ENCODE measurements at places on chromosomes 11 and 22.

DNA sequence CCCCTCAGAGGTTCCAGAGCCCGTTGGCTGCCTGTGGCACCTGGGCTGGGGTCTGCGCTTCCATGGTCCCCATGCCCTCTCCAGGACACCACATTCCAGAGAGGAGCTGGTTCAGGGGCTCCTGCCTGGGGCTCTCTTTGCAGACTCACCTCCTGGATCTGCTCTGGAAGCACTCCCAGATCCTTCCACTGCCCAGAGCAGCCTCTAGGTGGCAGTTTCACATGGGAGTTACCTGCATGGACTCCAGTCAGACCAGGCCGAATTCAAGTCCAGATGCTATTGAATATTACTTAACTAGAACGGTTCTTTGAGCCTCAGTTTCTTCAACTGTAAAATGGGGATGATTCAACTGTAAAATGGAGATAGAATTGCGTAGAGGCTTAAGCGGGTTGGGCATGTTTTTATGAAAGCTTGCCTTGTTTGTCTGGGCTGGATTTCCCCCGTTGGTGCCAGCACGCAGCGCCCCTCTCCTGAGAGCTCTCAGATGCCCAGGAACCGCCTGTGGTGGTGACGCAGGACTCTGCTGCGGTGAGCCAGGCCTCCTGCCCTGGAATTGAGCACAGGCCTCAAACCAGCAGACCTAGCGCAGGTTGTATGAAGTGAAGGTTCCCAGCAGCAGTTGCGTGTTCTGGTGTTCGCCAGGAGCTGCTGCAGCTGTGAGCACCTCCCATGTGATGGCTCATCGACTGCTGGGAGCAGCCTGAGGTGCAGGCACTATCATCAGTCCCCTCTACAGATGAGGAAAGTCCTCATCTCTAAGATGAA lies 44.2 kb downstream of the LMO1 start:
- DNase-seq = peak; percentile 59

GRCh38 chr11:109864151-109864661 lies 229.0 kb upstream of the ZC3H12C start:
- DNase-seq = no peak

GRCh38 chr22:43867839-43868635 lies 5.7 kb upstream of the SULT4A1 start:
- peak; percentile 81 for DNase-seq

GRCh38 chr11:118609380-118610224 lies 2.2 kb downstream of the PHLDB1 start:
- no peak for DNase-seq

GRCh38 chr11:12717851-12718291 lies 43.6 kb downstream of the TEAD1 start:
- no peak for DNase-seq

GRCh38 chr11:71305041-71305440 lies 52.7 kb upstream of the SHANK2 start:
- DNase-seq = no peak

DNA sequence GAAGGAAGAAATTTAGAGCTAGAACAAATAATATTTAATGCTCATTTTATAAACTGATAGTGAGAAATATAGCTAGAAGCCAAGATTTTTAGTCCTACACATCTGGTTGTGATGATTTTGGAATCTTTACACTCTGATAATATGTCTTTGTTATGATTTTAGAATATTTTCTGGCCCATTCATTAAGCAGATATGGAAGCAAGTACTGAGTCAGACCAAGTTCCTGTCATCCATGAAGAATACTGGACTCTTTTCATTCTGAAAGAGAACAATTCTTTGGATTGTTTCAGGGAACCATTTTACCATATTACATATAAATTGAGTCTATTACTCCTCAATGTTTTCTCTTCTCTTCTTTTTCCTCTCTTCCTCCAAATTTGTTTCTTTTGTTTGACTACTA lies 227.4 kb downstream of the TMEM135 start:
- no peak for DNase-seq

- DNase-seq = no peak
These were observed 27.7 kb upstream of the MUC5B start for GRCh38 chr11:1194977-1195681.

DNA sequence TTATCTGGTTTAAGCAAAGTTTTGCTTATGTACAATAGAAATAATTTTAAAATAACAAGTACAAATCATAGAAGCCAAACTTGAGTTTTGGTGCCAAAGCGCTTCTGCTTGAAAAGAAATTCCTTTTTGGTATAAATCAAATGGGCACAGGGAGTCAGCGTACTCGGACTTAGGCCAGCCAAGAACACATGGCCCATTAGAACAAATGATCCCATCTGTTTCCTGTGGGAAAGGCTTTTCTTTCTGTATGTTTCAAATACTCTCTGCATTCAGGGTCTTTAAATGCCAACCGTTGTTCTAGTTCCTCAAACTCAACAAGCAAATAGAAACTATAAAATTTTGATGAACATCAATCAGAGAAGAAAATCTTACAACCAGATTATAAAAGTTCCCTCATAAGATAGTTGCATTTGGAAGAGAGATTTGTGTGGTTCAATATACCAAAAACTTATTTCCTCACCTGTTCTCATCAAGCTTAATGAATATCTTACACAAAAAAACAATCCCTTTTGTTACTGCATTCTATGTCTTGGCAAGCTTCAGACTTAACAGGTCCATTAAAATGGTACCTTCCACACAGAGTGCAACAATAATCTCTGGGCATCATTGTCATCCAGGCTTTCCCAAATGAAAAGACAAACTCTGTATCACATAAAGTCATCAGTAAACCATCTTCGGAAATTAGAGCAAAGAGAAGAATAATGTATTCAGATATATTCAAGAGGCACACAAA lies 739.8 kb upstream of the API5 start:
- DNase-seq = no peak

- DNase-seq = peak; percentile 40
These were observed 9.9 kb downstream of the TMPRSS13 start for GRCh38 chr11:117919341-117919740.

- DNase-seq = peak; percentile 21
These were observed 8.5 kb downstream of the SIDT2 start for GRCh38 chr11:117187007-117187406.

DNA sequence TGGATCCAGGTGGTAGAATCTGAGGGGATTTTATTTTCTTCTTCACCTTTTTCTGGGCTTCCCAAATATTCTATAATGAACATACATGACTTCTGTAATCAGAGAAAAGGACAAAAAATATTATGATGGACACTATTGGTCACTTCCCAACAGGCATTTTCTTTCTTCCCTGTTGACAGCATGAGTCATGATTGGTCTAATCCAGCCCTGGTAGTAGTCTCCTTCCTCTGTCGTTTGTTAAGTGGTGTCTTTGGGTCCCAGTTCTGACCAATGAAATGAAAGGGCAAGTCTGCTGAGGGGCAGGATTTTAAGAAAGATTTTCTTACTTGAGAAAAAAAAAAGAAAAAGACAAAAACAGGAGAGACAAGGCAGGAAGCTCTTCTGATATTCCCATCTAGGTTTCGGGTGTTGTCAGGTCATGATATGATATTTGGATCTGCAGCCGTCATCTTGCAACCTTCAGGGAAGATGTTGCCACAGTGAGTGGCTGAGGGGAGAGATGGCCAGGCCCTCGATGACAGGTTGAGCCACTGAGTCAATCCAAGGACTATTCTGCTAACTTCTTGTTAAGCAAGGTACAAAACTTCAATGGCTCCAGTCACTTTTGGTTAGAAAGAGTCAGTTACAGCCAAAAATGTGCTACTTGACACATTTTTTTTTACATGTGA lies 23.3 kb upstream of the PLEKHB1 start:
- peak; percentile 72 for DNase-seq

GRCh38 chr11:114496915-114497314 lies 57.6 kb downstream of the REXO2 start:
- DNase-seq = no peak

DNA sequence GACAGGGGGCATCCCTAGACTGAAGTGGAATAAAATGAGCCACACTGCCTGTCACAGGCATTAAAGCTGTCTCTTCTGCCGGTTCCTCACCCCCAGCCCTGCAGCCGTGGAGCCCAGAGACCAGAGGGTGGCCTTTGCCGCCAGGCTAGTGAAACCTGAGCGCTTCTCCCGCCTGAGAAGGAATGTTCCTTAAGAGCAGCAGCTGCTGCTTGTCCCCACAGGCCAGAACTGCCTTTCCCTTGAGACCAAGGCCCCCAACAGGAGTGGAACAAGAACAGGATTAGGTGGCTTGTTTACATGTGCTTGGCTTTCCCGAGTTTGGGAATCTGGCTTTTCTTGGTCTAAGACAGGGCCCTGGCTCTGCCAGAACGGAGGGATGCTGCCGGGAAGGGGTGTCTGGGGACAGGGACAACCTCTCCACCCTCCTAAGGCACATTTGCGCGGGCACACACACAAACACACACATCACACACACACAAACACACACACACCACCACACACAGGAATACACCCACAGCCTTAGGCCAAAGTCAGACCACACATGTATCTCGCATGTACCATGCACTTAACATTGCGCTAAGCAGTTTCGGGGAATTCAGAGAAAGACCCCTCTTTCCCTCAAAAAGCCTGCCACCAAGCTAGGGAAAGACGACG lies 91.8 kb downstream of the FEZ1 start:
- DNase-seq = no peak

DNA sequence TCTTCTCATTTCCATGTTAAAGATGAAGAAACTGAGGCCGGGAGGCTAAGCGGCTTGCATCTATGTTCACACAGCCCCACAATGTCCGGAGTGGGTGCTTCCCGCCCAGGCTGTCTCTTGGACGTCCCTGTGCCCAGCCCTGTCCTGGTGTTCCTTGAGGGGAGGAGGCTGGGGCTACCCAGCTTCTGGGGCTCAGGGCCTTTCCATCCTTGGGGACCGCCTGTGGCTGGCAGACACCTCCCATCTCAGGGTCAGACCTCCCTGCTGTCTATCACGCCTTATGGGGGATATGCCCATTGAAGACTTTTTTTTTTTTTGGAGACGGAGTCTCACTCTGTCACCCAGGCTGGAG lies 95.5 kb downstream of the WNT7B start:
- no peak for DNase-seq

- DNase-seq = no peak
These were observed 45.9 kb upstream of the SC5D start for GRCh38 chr11:121246769-121247035.

DNA sequence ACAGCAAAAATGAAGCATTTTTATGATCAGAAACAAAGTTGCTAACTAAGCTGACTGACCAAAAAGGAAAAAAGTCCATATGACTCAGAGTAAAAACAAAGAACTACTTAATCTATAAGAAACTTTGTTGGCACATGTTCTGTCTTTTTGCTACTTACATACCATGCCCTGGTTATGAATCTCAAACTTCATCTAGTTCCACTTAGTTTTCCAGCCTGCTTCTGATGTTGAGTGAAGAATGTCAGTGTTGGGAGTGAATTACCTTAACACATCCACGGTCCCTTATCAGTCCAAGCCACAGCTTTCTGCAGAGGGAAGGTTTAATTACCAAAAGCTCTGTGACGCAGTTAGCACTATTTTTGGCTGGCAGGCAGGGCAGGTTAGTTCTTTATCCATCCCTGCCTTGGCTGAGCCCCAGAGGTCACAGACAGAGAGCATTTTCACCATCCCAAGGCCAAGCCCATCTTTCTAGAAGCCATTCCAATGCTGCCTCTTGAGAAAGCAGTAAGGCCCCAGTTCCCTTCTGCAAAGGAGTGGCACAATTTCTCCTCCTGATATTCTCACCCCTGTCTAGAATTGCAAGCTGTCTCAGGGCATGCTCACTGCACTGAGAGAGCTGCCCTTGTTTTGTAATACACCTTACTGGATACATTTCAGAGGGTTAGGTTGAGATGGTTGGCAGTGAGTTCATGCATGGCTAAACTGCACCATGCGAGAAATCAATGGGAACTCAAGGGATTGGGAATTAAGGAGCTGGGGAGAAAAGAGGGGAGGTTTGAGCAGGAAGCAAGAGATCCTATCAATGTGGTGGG lies 67.1 kb downstream of the SLC1A2 start:
- no peak for DNase-seq

DNA sequence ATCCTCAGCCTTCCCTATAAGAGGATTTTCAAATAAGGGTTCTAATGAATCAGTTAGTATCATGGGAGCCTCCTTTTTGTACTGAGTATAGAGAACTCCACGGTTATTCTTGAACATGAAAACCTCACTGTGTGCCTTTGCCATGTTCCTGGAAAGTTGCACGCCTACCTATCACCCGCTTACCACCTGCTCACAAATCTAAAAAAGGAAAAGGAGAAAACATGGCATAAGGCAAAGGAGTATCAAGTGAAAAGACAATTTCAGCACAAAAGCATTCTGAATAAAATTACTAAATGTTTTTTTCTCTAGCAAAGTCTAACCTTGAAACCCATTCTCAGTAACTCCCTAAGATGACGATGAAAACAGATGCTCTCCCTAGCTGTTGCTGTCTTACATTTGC lies 511.8 kb upstream of the API5 start:
- no peak for DNase-seq

- no peak for DNase-seq
These were observed 430.3 kb downstream of the AASDHPPT start for GRCh38 chr11:106507645-106508306.

- DNase-seq = no peak
These were observed 10.4 kb downstream of the IL18BP start for GRCh38 chr11:72009156-72009555.

DNA sequence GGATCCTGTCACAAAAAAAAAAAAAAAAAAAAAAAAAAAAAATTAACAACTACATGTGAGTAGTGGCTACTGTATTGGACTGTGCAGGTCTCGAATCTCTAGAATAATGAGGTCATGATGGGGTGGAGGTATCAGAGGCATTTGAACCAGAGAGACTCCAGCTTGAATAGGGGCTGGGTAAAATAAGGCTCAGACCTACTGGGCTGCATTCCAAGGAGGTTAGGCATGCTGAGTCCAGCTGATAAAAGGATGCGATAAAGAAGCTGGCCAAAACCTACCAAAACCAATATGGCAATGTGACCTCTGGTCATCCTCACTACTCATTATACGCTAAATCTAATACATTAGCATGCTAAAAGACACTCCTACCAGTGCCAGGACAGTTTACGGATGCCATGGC lies 5.9 kb upstream of the PACSIN3 start:
- DNase-seq = no peak

DNA sequence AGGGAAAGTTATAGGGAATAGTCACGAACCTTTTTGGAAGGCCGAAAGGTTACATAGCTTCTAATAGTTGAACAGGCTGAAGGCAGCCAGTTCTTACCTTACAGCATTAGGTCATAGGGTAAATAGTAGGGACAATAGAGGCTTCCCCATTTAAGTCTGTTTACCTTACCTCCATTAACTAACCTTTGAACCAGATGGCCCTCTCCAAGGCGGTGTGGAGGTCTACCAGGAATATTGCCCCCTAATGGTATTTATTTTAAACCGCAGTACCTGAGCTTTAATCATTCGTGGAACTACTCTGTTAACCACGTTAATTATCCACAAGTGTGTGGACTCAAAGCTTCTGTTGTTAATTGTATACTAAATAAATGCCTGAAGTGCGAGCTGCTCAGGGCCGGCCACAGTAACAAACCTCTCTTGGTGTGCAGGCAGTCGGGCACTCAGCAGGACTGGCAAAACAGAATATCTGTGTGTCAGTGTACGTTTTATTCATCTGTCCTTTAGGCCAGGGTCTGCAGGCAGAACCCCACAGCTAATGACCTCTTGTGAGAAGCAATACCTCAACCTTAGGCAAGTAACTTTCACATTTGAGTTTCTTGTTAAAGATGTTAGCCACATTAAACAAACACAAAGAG lies 81.7 kb downstream of the PRCP start:
- DNase-seq = no peak

Measured in suppressor macrophage (primary cell).